Stimulated activated CD8-positive, alpha-beta memory T cell treated with anti-CD3 and anti-CD28 coated beads, Interleukin-4, amount 100 ng/mL, for 1 hour (primary cell): ENCODE measurements at places on chromosomes 3 and 15.

- DNase-seq = no peak
Observed at GRCh38 chr15:47412802-47413201, 304.5 kb upstream of the SEMA6D start.

DNA sequence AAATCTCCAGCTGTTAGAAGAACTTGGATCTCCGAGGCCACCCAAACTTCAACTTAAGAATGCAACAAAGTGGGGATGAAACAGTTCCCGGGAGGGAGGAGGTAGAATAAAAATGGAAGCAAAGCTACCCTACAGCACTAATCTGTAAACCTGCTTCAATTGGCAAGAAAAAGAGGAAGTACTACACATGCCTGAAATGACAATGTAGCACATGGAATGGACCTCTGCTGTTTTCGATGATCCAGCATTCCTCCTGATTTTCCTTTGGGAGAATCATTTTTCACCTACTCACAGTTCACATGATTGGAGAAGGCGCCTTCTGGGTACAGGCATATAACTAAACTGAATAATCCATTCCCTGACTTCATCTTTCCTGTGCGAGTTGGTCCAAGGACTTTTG, 1081.5 kb downstream of the FHIT start:
- no peak for DNase-seq

GRCh38 chr15:34693053-34693744, 61.6 kb downstream of the GJD2 start:
- DNase-seq = no peak

DNA sequence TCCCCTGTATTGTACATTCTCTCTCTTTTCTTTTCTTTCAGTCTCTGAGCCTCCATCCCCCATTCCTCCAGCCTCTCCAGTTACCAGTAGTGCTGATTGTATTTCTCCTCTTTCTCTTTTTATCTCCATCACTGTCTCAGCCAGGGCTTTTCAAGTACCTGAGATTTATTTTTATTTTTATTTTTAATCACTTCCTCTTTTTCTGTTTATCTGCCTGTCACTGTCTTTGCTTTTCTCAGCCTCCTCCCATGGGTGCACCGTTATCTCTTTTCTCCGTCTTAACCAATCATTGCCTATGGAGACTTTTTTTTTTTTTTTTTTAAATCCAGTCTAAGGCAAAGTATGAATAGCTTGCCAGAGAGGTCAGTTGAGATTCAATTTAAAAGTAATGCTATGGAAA, 359.3 kb downstream of the GAP43 start:
- no peak for DNase-seq

DNA sequence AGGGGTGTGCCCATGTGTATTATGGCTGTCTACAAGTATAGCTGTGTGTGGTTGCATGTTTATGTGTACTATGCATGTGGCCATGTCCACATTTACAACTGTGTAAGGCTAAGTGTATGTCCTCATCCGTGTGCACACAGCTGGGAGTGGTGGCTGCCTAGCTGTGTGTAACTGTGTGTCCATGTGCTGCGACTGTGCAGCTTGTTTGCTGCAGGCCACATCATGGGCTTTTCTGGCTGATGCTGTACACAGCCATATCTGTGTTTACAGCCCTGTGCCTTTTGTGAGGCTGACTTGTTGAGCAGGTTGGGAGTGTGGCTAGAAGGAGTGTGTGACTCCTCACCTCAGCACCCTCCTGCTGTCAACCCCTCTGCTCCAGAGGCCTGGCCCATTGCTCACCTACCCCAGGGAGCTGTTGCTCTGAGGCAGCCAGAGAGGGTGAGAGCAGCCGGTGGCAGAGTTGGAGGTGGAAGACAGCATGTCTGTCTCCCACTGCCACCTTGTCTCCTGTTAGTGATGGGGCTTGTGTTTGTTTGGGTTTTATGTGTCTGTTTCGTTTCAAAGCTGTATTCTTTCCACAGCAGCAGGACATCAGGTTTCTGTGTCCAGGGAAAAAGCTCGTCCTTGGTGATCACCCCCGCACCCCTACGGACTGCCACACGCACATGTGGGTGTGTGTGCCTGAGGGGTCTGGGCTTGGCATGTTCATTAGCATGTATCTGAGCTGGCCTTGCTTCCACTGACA, 1.4 kb upstream of the GRM2 start:
- no peak for DNase-seq

- no peak for DNase-seq
Observed at GRCh38 chr15:68430471-68431036, 1.4 kb downstream of the ITGA11 start.
